ENCODE measurements at places on chromosomes 11 and 22.

- DNase-seq, result no peak
Measured at GRCh38 chr11:103170865-103171264, 61.6 kb downstream of the DYNC2H1 start.

DNA sequence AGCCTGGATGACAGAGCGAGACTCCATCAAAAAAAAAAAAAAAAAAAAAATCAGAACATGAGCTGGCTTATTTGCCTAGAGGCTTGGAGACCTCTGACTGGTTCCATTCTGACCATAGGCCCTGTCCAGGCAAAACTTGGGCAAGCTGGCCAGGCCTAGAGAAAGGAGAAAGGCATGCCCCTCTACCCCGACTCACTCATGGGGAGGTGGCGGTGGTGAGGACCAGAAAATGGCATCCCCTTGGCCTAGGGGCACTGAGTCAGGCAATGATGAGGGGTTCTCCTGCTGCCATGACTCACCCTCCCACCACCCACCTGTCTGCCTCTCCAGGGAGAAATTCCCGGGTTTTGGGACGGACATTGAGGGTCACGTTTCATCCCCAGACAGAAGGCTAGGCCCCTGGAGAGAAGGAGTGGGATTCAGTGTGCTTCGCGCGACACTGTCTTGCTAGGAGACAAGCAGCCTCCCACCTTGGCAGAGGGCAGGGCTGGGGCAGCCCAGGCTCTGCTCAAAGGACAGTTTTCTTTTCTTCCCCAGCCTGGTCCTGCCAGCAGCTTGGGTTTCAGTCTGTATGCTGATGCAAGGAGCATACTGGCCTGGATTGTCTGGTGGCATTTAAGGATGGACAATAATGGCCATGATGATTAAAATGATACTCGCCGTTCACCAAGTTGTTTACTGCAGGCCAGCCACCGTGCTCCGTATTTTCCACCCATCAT, 17.2 kb downstream of the TOB2 start:
- DNase-seq, result no peak

DNA sequence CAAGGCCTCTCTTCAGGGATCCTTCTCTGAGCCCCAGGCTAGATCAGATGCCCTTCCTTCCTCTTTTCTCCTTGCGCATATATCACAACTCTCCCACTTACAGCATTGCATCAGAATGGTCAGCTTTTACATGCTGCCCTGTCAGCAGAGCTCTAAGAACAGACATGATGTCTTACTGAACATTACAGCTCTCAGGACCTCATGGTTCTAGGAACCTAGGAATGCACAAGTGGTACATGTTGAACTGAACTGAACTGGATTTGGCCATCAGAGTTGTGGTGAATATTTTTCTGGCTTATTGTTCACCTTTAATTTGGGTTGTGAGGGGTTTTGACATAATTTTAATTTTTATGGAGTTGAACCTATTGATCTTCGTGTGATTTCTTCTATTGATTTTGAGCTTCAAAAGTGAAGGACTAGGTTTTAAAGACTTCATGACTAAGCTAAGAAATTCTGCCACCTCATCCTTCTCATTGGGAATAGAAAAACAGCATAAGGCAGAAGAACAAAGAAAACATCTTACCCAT, 37.7 kb upstream of the SPON1 start:
- no peak for DNase-seq

- DNase-seq, result no peak
Measured at GRCh38 chr11:116710001-116710674, 62.6 kb downstream of the BUD13 start.

GRCh38 chr22:17905445-17905844, 118.9 kb downstream of the MICAL3 start:
- no peak for DNase-seq

DNA sequence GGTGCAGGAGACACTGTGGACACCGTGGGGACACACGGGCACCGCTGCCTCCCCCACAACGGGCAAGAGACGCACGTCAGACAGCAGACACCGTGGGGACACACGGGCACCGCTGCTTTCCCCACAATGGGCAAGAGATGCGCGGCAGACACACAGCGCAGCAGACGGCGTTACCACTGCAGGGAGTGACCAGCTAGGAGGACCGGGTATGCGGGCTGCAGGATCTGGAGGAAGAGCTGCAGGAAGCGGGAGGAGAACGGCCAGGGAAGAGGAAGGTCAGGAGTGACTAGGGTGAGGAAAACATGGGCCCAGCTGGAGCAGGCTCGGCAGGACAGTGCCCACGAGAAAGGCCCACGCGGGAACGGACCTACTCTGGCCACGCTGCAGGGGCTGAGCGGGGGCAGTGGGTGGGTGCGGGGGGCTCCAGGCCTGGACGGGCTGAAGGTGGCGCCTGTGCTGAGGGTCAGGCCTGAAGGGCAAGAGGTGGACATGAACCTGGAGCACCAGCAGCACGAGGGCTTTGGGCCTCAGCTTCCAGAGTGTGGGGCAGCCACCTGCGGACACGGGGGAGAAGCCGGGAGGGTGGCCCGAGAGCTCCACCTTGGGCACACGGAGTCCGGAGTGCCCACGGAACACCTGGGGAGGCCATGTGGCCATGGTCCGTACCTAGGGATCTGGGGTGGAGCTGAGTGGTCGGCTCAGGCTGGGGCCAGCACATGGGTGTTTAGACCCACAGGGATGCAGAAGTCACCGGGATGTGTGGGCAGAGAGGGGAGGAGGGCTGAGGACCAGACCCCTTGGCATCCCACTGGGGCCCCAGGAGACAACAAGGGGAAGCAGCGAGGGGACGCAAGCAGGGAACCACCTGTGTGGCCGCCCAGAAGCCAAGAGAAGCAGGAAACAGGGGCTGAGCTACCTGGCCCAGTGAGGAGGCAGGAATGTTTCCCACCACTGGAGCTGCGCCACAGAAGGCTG, 16.5 kb downstream of the TOLLIP start:
- DNase-seq, result peak; percentile 37

GRCh38 chr11:108483163-108483562, 15.0 kb downstream of the POGLUT3 start:
- DNase-seq, result no peak

DNA sequence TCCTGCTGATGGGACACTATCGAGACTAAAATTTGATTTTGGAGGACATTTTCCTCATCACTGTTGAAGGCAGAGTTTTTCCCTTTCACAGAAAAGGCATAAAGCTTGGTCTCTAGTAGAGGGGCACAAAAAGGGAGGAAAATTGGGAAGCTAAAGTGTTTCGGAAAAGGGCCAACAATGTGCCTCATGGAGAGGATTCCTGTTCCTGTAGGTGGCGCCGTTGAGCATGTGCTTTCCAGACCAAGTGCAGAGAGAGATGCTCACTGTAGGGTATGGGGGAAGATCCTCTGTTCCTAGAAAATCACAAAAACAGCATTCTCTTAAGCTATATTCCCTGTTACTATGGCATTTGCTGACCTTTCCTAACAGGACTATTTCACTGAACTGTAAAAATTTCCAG, 18.4 kb upstream of the OR4C5 start:
- no peak for DNase-seq

DNA sequence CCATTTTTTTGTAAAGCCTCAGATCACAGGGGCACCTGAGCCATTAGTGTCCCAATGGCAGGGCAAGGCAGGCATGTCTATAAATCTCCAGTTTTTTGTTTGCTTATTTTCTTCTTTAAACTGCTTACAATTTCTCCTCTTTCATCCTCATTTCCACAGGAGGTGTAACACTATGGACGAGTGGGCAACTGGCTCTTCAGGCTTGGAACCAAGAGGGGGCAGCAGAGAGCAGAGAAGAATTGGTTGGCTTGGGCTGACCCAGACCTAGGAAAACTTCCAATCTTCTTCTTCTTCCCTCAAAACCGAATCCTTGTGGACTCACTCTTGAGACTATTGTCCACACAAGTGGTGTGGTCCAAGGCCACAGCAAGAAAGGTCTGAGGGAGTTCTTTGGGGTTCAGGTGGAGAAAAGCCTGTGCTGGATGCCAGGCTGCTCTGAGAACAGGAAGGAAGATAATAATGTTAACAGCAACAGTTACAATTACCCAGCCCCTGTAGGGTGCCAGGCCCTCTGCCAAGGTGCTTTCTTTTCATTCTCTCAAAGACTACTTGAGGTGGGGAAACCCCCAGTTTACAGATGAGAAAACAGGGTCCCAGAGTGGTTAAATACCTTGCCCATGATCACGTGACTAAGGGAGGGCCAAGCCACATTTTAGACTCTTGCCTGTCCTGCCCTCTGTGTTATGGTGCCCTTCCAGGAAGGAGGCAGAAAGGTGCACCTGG, 70.7 kb upstream of the E2F8 start:
- peak; percentile 67 for DNase-seq

DNA sequence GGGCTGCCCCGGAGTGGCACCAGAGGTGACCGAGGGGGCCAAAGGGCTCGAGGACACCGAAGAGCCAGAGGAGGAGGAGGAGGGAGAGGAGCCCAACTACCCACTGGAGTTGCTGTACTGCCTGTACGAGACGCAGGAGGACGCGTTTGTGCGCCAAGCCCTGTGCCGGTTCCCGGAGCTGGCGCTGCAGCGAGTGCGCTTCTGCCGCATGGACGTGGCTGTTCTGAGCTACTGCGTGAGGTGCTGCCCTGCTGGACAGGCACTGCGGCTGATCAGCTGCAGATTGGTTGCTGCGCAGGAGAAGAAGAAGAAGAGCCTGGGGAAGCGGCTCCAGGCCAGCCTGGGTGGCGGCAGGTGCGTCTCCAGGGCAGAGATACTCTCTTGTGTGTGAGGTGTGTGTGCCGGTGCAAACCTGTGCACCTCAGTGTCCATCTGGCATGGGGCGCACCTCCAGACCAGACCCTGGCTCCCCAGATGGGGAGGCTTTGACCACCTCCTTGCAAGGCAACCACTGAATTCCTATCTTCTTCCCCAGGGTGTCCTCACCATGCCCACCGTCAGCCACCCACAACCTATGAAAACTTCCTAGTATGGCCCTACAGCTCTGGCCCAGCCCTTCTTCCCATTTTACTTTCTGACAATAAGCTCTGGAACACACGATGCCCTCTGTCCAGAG, 3.4 kb downstream of the NLRP6 start:
- DNase-seq, result no peak

DNA sequence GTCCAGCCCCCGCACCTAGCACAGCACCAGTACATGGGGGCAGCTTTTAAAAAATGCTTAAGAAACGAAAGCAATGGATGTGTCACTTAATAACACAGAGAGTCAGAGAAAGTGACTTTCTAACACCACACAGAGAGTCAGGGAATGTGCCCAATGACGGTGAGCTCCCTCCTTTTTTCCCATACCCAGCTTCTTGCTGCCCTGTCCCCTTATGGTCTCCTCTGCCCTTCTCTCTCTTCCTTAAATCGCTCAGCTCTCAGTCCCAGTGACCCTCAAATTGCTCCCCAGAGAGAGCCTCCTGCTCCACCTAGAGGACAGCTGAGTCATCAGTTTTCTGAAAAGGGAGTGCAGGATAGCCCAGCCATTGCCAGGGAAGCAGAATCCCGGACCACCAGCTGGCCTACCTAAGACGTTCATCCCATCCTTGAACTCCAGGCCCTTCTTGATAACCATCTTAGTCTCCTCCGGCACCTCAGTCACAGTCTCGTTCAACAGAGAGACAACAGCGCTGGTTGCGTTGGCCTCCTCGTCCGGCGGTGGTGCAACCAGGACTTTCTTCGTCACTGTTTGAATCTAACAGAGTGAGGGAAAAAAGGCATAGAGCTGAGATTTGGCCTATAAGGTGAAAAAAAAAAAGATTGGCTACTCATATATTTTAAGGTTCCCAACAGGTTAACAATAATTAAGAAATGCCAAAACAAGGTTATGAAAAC, 113.5 kb downstream of the SLC1A2 start:
- peak; percentile 14 for DNase-seq

- DNase-seq, result no peak
Measured at GRCh38 chr11:57761301-57762234, at the start of gene CTNND1. Gene CTNND1, plus strand, starts transcription at chr11:57761802. Its CDS starts 29,677 bp downstream, at chr11:57791479.

DNA sequence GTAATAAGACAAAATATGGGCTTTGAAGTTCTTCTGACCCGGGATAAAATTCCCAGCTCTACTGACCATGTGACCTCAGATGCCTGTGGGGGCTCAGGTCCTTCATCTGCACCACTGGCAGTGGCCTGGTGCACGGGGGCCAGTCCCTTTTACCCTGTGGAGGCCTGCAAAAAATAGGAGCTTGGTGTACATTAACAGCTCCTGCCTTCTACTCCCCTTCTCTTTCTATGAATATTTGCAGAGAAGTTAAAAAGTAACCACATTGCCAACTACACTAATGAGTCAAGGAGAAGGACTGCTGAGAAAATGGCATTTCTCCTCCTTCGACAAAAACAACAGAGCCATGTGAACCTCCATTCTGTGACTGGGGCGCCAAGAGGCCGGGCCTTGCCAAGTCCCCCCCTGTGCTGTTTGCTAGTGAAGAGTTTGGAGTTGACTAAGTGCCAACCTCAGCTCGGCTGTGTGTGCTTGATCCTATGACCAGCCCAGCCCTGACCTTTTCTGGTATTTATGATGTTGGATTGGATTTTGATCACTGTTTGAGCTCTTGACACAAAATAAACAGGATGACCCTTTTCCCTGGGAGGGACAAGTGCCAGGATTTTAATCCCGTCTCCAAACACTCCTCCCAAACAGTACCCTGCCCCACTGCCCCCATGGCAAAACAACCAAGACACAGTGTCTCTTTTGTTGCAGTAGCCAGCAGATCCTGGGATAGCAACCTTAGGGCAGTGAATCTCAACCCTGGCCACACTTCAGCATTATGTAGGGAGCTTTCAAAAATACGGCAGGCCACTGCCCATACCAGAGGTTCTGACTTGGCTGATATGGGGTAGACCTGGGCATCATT, 380.1 kb downstream of the LARGE1 start:
- no peak for DNase-seq

DNA sequence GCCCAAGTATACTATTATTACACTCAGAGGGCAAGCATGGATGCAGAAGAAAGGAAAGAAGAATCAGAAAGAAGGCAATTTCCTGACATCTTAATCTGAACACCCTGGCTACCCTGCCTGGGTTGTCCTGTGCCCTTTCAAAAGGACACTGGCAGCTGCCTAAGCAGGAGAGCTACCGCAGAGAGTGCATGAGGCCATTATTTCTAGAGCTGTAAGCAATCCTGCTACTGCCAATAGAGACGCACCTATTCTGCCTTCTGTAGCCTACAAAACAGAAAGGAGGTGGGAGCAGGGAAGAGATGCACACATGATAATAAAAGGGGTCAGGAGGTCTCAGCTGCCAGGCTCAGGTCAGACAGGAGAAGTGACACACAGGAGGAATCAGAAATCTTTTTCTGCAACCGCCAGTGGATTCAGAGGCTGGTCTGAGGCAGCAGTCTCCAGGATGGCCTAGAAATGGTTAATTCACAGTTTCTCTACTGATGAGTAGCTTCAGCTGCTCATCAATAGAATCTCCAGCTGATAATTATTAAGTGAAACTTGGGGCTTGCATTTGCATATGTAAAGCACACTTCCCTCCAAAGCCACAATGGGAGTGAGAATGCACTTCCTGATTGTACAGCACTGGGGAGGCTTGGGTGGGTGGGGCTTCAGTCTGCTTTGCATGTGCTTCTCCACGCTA, 253.9 kb downstream of the LARGE1 start:
- no peak for DNase-seq

DNA sequence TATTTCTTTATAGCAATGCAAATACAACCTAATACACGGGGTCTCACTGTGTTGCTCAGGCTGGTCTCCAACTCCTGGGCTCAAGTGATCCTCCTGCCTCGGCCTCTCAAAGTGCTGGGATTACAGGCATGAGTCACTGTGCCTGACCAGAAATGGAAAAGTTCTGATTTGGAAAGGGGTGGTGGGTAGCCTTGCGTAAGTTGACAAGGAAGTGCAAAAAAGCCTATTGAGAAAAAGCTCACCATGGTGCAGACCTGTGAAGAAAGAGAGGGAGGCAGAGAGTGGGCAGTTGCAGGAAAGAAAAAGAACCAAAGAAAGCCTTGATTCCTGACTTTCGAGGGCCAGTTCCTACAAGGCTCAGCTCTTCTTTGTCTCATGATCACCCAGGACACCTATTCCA, 27.1 kb downstream of the AGBL2 start:
- DNase-seq, result no peak

All from activated naive CD4-positive, alpha-beta T cell treated with anti-CD3 and anti-CD28 coated beads, Interleukin-2, amount 50 U/mL, for 72 hours (primary cell).